AG04449 (cell line): ENCODE measurements at places on chromosomes 12 and 14.

- DNase-seq, result no peak
Measured at GRCh38 chr14:96267916-96268315, 11.9 kb downstream of the BDKRB1 start.

DNA sequence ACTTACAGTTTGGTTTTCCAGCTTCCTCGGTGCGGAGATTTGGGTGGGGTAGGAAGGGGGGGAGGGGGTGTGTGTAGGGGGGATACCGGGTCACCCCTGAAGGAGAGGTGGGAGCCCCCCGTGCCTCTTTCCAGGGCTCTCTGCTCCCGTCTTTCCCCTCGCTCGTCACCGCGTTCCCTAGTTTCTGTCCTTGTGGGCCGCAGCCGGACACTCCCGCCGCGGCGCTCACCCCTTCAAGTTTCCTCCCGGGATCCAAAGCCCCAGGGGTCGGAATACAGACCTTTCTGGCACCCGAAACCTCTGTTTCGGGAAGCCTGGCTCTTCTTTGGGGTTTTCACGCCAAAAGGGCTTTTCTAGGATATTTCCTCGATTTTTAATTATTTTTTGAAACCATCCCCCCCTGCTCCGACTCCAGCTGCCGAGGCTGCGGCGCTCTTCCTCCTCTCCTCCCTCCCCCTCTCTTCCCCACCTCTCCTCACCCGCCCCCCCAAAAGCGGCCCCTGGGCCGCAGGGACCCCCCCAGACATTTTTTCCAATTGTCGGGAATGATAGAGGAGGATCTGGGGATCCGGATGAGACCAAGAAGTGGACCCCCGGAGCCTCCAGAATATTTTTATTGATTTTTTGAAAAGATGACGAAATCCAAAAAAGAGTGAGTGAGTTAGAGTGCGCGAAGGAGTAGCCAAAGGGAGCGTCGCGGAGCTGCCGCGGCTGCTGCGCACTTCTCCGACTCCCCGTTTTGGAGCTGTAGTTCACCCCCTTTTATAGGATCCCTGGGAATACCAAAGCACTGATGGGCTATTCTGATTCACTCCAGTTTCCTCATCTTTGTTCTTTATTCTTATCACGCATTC lies 1.7 kb downstream of the CCND2 start:
- DNase-seq, result no peak

- no peak for DNase-seq
Measured at GRCh38 chr14:60922050-60922449, 58.8 kb downstream of the TRMT5 start.

DNA sequence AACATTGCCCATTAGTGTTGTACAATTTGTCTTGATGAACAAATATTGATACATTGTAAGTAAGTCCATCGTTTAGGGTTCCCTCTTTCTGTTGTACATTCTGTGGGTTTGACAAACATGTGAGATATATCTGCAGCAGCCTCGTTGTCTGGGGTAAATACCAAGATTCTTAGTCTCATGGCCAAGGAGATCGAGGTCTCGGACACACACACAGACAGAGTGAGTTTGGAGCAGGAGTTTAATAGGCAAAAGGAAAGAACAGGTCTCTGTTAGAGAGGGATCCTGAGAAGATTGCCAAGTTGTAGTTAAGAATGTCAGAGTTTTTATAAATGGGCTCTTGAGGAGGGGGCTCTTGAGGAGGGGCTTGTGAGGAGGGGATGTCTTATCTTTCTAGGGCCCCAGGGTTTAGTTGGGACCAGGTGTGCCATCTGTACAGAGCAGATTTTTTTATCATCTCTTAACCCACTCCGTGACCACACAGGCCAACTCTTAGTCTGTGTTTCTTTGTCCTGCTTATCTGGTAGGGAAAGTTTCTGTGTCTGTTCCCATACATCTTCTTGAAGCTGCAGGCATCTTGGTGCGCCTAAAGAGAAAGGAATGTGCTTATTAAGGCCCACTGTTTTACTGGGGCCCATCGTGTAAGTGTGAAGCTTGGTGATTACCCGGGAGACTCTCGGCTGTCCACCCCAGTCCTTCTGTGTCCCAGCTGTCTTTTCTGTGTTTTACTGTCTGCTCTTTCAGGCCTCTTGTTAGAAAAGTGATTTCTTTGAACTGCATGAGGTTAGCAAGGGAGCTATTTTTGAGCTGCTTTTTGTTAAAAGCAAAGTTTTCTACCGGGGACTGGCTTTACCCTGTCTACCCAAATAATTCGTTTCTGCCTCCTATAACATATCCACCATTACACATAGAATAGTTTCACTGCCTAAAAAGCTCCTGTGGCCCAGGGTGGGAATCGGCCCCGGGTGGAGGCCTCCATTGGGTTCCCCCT lies 22.4 kb upstream of the CLEC2D start:
- no peak for DNase-seq

- no peak for DNase-seq
Measured at GRCh38 chr14:87160989-87161388, 832.0 kb downstream of the GALC start.

DNA sequence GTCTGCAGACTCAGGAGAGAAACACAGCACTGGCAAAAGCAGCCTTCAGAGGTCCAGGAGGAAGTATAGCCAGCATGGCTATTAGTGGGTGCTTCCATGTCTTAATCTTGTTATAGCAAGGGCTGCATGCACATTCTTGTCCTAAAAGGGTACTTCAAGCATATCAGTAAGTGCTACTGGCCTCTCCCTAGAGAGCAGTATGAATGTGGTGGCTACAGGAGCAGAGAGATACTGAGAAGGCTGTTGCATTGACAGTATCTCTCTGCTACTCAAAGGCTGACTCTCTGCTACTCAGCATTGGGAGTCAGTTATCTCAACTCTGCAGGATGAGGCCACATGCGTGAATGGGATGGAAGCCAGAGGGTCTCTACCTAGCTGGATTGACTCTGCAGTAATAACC lies 2.0 kb downstream of the GARIN6 start:
- no peak for DNase-seq

- no peak for DNase-seq
Measured at GRCh38 chr14:103088921-103089320, 4.9 kb downstream of the LBHD2 start.

DNA sequence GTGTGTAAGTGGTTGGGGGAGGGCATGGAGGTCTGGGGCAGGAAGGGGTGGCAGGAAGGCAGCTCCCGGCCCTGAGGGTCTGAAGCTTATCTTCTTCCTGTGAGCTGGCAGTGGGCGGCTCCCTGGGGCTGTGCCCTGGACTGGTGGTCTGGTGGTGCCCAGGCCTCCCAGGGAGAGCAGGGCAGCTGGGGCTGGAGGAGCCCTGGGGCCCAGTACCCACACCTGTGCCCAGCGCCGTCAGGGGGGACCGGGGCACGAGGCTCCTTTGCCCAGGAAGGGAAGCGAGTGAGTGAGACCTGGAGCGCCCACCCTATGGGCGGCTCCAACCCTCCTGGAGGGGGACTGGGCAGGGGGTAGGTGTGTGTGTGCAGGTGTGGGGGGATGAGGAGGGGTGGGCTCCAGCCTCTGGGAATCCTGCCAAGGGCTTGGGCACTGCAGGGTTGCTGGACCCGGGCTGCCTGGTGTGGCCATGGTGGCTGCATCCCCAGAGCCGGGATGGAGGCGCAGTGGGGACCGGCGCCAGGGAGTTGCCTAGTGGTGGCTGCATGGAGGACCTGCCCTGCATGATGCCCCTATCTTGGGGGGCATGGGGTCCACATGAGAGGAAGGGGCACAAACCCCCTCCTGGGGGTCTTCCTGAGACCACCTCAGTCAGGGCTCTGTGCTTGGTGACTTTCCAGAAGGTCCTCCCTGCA lies 353.6 kb downstream of the TMEM121 start:
- DNase-seq, result no peak

GRCh38 chr14:91545946-91546716 lies 36.0 kb upstream of the PPP4R3A start:
- DNase-seq, result no peak
